ENCODE measurements at places on chromosomes 7 and 10. TPM values are rescaled to one million over a fixed set of nuclear protein-coding genes. Genes with fewer than 3 reads are reported as not detected.

Gene CRTAC1
- 1.0 TPM for total RNA-seq

Gene OTUD1
- 13.3 TPM for total RNA-seq

Gene LDB3
- total RNA-seq = 1,375 TPM

Gene GIMAP5
- total RNA-seq = 8.5 TPM

Gene CPEB3
- total RNA-seq = 14.4 TPM

Gene KLF6
- total RNA-seq = 60.2 TPM

Gene ARHGAP12
- 21.7 TPM for total RNA-seq

Gene CHCHD1
- 28.0 TPM for total RNA-seq

Gene OGDHL
- 1.8 TPM for total RNA-seq

DNA sequence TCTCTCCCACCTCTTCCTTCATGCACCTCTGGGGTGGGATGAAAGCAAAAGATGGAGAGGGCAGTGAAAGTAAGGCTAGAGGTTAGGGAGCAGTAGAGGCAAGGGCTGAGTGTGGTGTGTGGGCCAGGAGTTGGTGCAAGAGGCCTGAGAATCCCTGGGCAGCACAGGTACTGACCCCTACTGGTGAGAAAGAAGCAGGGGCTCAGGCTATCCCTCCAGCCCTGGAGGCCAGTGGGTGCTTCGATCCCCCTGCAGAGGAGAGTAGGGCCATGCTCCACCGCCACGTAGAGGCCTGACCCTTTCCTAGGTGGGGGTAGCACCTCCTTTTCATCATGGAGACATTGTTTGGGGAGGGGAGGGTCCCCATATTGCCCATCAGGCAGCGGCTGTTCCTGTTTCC, 9.8 kb downstream of the CDHR1 start:
- no peak for DNase-seq

- no peak for DNase-seq
Measured at GRCh38 chr10:102465466-102465865, 14.1 kb upstream of the C10orf95 start.

DNA sequence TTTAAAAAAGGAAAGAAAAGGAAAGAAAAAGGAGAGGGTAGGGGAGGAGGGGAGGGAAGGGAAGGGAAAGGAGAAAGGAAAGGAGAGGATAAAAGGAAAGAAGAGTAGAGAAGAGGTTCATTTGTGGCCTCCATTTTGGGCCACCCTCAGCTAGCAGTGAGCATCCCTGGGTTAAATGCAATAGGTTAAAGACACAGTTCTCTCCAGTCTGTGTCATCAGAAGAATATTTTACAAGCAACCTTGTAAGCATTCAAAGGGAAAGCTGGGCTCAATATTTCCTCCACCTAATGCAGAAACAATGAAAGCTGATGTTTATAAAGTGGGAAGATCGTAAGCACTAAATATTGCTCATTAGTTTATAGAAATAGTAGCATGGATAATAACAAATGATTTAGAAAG, 219.1 kb upstream of the PITRM1 start:
- no peak for DNase-seq

DNA sequence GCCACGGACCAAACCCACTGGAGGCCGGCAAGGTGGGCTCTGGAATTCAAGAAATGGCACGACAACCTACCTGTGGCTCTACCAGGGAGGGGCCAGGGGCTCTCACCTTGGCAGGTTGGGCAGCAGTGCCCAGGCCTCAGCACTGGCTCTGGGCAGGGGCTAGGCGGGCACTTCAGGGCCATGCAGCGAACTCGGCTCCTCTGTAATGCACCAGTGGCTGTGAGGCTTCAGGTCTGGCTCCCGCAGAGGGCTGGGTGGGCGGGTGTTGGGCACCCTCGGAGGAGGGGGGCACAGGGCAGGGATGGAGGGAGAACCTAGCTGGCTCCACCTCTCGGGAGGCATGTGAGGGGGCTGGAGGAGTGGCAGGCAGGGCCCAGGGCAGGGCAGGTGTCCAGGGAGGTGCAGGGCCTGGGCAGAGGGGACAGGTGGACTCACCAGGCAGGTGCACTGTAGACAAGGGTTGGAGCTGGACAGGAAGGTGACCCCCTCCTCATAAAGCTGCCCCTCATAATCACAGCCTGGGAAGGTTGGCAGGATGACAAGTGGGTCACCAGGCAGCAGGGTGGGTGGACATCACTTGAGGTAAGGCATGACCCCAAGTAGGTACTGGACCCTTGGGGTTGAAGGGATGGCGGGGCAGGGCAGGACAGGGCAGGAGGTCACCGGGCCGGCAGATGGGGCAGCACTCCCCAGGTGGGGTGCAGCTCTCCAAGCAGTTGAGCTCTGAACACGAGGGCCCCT, 6.7 kb downstream of the KCP start:
- DNase-seq = no peak

- no peak for DNase-seq
Measured at GRCh38 chr7:128163473-128163872, 77.6 kb upstream of the LEP start.
